ENCODE measurements at places on chromosomes 4 and X.

- DNase-seq = no peak
Measured at GRCh38 chrX:47313056-47313455, 57.3 kb upstream of the ZNF157 start.

- DNase-seq = no peak
Measured at GRCh38 chr4:38785901-38786402, 3.2 kb upstream of the TLR10 start.

GRCh38 chr4:70463335-70463734 lies 8.7 kb upstream of the MUC7 start:
- DNase-seq = no peak

GRCh38 chr4:137124278-137124932 lies 407.9 kb downstream of the PCDH18 start:
- peak; percentile 60 for DNase-seq

GRCh38 chr4:102404431-102404969 lies 59.2 kb upstream of the SLC39A8 start:
- no peak for DNase-seq

Data from GM03348 (cell line).